ENCODE measurements at places on chromosomes 6 and 20.

DNA sequence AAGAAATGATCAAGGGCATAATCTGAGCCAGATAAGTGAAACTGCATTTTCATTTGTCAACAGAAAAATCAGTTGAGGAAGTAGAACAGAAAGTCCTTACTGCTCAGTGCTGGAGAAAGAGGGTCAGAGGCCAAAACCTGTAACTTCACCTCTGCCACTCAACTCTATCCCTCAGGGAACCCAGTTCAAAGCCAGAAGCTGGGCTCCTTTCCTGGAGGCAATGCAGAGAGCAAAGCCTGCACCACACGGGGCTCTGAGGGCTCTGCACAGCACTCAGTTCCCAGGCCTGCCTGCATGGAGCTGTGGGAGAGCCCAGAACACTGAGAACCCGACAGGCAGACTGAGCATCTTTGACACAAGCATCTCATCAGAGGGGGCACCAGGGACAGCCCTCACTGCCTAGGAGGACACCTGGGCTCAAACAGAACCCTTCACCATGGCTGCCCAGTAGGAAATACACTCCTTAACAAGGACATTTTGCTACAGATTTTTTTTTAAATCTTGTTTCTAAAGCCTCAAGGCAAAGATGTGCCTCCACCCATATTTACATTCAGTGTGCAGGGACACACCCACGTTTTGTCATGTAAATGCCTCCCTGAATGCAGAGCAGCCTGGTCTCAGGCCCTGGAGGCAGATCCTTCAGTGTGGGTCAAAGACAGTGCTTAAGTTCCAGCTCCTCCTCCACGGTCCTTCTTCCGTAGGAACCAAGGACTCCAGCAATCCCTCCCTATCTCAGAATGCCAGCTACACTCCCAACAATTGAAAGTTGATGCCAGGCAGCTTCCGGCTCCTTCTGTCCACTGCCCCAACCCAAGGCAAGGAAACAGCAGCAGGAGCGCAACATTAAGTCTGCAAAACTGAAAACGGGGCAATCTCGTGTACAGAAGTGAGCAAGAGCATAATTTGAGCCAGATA, 6.6 kb downstream of the RNASET2 start:
- no peak for DNase-seq

DNA sequence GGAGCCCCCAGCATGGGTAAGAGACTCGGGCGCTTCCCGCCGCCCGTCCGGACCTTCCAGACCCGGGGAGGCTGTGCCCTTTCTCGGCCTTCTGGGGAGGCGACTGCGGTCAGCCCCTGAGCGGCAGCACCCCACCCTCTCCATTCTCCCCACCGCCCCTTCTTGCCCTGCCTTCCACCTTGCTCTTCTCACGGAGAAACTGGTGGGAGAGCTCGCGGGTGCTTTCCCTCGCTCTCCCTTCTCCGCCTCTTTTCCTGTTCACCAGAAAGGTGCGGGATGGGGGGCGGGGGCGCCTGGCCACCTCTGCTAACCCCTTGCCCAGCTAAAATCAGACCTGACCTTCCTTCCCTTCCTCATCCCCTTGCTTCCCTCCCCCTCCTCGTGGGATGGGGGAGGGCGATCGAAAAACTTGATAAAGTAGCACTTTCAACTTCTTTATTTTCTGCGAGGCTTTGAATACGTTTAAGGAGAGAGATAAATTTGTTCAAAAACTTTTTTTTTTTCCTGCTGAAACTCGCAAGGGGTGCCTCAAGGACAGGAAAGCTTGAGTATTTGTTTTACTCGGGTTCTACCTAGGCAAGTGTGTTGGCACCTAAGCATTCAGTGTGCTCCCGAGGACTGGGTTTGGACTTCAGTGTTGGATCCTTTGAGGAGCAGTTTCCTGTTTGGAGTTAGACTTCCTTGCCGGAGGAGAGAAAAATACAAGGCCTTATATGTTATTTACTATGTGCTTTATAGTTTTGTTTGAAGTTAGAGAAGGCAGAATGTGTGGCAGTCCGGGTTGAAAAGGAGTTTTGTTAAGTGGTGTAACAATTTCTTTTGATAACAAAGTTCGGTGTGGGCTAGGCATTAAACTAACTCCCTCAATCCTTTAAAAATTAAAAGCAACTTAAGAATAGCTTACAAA, 897 bp downstream of the CD2AP start:
- DNase-seq, result no peak

GRCh38 chr6:118892355-118892991, 1.5 kb upstream of the ASF1A start:
- DNase-seq, result no peak

DNA sequence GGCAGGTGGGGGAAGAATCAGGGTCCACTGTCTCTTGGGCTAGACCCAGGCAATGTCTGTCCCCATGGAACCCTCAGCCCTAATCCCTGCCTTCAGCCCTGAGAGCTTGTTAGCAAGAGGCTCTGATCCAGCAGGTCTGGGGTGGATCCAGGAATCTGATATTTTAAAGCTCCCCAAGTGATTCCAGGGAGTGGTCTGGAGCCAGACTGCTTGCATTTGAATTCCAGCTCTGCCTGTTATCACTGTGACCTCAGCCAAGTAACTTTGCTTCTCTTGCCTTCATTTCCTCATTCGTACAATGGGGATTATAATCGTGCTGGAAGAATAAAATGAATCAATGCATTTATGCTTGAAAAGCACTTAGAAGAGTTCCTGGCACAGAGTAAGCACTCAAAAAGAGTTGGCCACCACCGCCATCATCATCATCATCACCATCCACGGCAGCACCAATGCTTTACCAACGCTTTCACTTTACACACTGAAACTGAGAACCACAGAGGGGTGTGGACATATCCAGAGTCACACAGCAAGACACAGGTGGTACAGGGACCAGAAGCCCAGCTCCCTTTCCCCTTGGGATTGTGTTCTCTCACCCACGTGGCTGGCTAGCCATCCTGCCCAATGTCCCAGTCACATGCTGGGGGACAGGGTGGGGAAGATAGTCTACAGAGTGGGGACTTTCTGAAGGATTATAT, 75.7 kb upstream of the RALY start:
- DNase-seq, result no peak

DNA sequence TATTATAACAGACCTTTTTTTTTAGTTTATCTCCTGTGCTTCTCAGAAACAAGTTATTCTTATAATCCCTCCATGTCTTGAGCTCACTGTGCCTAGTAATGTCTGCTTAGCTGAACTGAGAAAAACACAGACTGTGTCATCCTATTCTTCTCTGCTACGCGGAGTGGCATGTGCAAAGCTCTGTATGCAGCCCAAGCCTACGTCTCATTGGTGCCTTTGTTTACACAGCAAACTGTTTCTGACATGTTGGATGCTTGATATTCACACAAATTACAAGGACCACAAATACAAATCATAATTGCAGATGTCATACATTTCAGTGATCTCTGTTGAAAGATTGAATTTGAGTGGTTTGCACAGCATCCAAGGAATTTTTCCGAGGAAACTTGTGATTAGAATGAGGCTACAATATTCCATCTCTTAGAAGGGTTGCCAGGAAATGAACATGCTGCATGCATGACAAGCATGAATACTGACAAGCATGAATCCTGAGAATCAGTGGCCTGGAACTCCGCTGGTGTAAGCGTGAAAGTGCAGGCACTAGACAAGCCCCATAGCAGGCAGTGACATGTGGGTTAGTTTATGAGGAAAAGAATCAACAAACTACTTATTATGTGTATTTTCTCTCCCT, 128.4 kb upstream of the SGK1 start:
- no peak for DNase-seq
